ENCODE measurements at places on chromosomes 16 and 17.

DNA sequence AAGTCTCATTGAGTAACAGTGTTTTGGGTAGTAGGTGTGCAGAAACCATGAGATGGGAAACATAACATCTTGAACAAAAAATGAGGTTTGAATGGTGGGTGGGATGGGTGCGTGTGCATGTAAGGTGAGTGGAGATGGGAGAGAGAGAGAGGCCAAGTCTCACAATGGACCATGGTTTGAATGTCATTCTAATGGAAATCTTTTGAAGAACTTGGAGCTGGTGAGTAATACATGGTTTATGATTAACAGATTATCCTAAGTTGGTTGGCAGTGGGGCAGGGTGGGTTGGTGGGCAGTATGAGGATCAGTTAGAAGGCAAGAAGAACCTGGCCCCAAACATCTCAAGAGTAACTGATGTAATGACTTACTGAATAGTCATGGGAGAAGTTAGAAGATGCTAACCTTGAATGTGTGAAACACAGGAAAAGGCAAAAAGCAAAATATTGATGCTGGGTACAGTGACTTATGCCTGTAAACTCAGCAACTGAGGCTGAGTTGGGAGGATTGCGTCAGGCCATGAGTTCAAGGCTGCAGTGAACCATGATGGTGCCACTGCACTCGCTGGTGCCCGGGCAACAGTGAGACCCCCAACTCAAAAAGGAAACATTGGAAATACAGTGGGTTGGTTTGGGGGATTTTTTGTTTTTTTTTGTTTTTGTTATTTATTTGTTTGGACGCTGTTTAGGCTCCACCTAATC, 32.7 kb downstream of the ZNF207 start:
- no peak for DNase-seq

GRCh38 chr17:968812-969730, 10.5 kb downstream of the NXN start:
- DNase-seq, result no peak

- DNase-seq, result peak; percentile 46
Observed at GRCh38 chr16:89860747-89861304, 12.6 kb upstream of the TCF25 start.

GRCh38 chr17:76623271-76624146, 20.0 kb downstream of the ST6GALNAC1 start:
- DNase-seq, result peak; percentile 46

- DNase-seq, result no peak
Observed at GRCh38 chr17:42685831-42686230, 3.5 kb downstream of the CNTNAP1 start.

GRCh38 chr17:34645594-34645993, 66.2 kb downstream of the TMEM132E start:
- no peak for DNase-seq

- DNase-seq, result no peak
Observed at GRCh38 chr17:41439375-41439774, 1.4 kb downstream of the KRT38 start.

GRCh38 chr16:77290451-77291115, 91.4 kb downstream of the SYCE1L start:
- DNase-seq, result no peak

GRCh38 chr17:50719924-50720794, 756 bp downstream of the LUC7L3 start:
- DNase-seq, result no peak

DNA sequence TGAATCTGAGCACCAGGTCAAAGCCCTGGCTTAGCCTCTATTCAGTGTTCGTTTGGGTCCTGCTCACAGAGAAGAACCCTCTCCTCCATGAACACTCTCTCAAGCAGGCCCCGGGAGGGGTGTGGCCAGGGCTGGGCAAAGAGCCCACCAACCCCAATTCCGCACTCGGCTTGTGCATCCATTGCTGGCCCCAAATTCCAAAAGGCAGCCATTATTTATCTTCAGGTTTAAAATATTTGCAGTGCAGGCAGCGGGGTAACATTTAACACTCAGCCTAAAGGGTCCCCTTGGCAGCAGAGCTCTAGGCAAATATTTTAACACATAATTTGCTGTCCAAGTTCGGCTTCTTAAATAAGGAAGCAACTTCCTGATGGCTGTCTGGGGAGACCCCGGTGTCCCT, 115.7 kb downstream of the ZNF423 start:
- DNase-seq, result no peak

GRCh38 chr17:83147280-83147679, 67.9 kb downstream of the METRNL start:
- no peak for DNase-seq

- no peak for DNase-seq
Observed at GRCh38 chr16:10121897-10122425, 60.3 kb downstream of the GRIN2A start.

- no peak for DNase-seq
Observed at GRCh38 chr16:87350681-87351319, 32.8 kb downstream of the FBXO31 start.

DNA sequence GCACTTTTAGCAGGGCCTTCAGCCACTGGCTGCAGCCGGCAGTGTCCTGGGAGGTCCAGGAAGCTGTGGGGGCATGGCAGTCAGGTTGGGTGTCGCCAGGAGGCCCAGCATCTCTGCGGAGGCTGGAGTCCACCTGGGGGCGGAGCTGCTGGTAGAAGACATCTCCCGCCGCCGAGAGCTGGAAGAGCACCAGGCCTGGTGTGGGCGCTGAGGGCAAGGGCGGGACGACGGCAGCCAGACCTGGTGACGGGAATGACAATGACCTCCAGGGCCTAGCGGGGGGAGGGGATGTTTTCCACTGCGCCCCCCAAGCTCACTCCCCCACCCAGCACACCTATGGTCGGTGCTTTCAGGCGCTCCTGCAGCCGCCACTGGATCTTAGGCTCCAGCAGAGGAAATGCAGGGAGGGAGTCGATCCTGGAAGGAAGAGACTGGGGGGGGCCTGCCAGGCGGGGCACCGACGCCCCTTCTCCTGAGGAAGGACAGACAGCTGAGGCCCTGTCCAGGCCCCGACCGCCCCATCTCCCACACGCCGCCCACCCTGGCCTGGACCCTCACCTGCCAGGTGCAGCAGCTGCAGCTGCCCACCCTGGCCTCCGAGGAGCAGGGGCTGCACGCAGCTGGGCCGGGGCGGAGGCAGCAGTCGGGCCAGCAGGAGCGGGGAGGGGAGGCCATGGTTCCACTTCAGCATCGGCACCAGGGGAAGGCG, 7.1 kb downstream of the TAF1C start:
- no peak for DNase-seq

DNA sequence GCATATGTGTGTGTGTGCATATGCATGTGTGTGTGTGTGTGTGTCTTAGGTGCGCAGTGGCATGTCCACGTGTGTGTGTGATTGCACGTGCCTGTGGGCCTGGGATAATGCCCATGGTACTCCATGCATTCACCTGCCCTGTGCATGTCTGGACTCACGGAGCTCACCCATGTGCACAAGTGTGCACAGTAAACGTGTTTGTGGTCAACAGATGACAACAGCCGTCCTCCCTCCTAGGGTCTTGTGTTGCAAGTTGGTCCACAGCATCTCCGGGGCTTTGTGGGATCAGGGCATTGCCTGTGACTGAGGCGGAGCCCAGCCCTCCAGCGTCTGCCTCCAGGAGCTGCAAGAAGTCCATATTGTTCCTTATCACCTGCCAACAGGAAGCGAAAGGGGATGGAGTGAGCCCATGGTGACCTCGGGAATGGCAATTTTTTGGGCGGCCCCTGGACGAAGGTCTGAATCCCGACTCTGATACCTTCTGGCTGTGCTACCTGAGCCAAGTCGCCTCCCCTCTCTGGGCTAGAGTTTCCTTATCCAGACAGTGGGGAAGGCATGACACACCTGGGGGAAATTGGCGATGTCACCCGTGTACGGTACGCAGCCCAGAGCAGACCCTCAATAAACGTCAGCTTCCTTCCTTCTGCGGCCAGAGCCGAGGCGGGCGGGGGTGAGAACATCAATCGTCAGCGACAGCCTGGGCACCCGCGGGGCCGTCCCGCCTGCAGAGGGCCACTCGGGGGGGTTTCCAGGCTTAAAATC, 47.6 kb downstream of the IL21R start:
- DNase-seq, result peak; percentile 84

GRCh38 chr17:27264068-27264812, 29.7 kb upstream of the WSB1 start:
- DNase-seq, result no peak

DNA sequence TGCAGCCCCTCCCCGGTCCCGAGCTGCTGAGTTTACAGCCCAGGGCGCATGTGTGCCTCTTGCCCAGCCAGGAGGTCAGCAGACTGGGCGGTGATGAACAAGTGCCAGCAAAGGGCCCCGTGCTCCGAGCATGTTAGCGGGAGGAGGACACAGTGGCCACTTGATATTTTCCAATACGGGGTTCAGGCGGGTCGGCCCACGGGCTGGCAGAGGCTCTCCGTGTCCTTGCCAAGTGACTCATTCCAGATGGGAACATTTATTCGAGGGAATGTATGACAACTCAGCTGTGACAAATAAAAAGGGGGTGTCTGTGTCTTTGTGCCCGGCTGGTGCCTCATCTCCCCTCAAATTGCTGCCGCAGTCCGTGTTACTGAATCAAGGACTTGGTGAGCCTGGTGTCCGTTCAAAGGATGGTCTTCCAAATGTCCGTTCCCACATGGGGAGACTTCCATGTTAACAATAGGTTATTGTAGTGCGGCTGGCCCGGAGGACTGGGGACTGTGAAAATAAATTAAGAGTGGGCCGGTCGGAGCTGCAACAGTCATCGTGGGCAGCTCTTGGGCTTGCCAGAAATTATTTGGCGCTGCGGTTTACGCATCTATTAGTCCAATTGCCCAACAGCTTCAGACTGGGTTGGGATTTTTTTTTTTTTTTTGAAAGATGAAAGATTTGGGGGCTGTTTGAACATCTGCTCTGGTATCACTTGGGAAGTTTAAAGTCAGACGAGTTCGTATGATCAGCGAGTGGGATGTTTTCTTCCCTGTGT, 174.0 kb upstream of the CIBAR2 start:
- no peak for DNase-seq

- DNase-seq, result no peak
Observed at GRCh38 chr17:66727634-66728570, 107.0 kb upstream of the CACNG5 start.

GRCh38 chr16:57352636-57353047, 5.9 kb upstream of the CCL22 start:
- DNase-seq, result no peak

GRCh38 chr17:79114458-79115301, 40.1 kb downstream of the ENGASE start:
- DNase-seq, result no peak

- DNase-seq, result no peak
Observed at GRCh38 chr16:361341-361871, 8.9 kb upstream of the AXIN1 start.

GRCh38 chr16:22855231-22855630, 41.3 kb downstream of the HS3ST2 start:
- no peak for DNase-seq

GRCh38 chr16:56884026-56884582, 19.1 kb downstream of the SLC12A3 start:
- DNase-seq, result no peak

DNA sequence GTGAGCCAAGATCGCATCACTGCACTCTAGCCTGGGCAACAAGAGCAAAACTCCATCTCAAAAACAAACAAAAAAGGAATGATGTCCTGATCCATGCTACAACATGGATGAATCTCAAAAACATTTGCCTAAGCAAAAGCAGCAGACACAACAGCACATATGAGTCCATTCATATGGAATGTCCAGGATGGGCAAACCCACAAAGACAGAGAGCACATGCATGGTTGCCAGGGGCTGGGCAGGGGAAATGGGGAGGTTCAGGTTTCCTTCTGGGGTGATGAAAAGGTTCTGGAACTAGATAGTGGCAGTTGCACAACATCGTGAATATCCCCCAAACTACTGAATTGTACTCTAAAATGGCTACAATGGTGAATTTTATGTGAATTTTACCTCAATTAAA, 35.3 kb upstream of the RAI1 start:
- DNase-seq, result no peak

DNA sequence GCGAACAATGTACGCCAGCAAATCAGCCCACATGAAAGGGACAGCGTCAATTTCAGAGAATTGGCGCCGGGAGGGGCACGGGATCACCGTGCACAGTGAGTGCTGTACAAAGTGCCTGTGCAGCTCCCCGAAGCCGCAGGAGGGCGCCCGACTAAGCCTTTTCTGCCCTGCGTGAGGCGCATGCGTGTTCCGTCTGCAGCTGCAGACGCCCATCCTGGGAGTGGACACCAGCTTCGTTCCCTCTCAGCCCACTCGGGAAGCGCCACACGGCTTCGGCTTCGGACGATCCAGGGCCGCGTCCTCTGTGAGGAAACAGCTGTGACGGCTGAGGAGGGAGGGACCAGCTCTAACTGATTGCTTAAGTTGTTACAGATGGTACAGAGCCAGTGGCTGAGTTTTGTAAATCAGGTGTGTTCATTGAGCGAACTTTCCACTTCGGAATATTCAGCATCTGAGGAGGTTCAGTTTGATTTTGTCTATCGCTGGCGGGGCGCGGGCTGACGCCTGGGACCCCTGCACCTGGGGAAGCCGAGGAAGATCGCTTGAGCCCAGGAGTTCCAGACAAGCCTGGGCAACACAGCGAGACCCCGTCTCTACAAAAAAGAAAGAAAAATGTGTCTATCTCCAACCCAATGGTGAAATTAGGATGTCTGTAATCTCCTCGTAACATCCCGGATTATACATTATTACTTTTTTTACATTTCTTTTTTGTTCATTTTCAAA, 15.4 kb upstream of the ZNF287 start:
- peak; percentile 76 for DNase-seq

DNA sequence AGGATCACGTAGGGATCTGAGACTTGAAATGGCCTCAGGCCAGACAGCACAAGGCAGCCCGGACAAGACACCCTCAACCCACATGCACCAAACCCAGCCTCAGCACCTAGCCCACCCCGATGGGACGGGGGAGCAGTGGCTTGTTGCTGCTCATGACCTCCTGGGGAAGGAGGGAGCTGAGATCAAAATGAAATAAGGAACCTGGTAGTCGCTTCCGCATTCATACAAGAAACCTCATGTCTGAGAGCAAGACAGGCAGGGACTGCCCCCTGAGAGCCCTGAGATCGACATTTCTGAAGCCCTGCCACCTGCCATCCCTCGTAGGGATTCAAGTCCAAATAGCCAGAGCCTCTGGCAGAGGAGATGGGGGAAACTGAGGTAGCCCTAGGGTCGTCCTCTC, 5.7 kb upstream of the CEP131 start:
- no peak for DNase-seq

DNA sequence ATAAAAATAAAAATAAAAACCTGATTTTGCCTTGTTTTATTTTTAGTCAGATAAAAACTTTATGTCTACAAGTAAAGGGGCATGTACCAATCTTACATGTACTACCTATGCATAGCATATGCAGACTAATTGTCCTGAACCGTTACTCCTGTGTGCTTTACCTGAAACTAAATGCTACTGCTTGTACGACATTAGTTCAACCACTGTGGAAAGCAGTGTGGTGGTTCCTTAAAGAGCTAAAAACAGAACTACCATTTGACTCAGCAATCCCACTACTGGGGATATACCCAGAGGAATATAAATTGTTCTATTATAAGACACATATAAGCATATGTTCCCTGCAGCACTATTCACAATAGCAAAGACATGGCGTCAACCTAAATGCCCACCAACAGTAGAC, 426.0 kb upstream of the PMFBP1 start:
- no peak for DNase-seq

- DNase-seq, result no peak
Observed at GRCh38 chr16:70589998-70590471, 56.3 kb upstream of the IL34 start.

GRCh38 chr16:31333686-31334649, 21.0 kb upstream of the ITGAX start:
- no peak for DNase-seq

Data from stimulated activated CD8-positive, alpha-beta memory T cell treated with anti-CD3 and anti-CD28 coated beads, Interleukin-15, amount 100 ng/mL, for 4 hours (primary cell).